ENCODE measurements at places on chromosomes 7 and 10. TPM values are rescaled to one million over a fixed set of nuclear protein-coding genes. Genes with fewer than 3 reads are reported as not detected.

SPDYE11 gene
- not detected for total RNA-seq

DNA sequence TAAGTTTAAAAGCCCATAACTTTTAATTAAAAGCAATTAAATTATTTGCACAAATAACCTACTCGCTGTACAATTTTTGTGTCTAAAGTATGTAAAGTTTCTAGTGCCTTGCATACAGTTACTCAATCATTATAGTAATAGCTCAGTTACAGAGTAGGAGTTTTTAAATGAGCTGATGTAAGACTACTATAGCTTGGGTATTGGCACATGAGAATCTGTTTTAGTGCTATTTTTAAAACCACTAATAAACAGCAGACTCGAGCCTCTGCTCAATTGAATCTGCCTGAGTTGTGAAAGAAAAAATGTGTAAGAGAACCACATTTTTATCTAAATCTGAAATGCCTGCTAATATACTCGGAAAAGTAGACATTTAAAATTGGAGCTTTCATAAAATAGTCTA, 31.1 kb downstream of the CTNNA3 start:
- H3K27me3 ChIP-seq = no peaks in the 10 kb centered on the region
- no peaks in the 10 kb centered on the region for H3K4me1 ChIP-seq
- no peak overlapping the region for H3K27ac ChIP-seq
- DNase-seq = no peak
- H3K4me3 ChIP-seq = no peak overlapping the region

GRCh38 chr7:155450970-155451801, 6.7 kb upstream of the EN2 start:
- no peak overlapping the region for H3K4me3 ChIP-seq
- H3K27me3 ChIP-seq = peaks cover 37% of the 10 kb centered on the region
- no peaks in the 10 kb centered on the region for H3K4me1 ChIP-seq
- no peak overlapping the region for H3K27ac ChIP-seq

DNA sequence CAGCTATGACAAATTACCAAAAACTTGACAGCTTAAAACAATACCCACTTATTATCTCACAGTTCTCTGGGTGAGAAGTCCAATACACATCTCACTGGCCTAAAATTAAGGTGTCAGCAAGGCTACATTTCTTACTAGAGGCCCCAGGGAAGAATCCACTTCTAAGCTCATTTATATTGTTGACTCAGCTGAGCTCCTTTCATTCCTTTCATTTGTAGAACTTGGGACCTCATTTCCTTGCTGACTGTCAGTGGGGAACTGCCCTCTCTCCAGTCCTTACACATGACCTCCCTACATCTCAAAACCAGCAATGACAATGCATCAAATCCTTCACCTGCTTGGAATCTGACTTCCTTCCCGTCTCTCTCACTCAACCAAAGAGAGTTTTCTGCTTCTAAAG, 240.3 kb downstream of the IPMK start:
- no peak overlapping the region for H3K4me3 ChIP-seq
- no peaks in the 10 kb centered on the region for H3K4me1 ChIP-seq
- DNase-seq = no peak
- H3K27me3 ChIP-seq = no peaks in the 10 kb centered on the region
- H3K36me3 ChIP-seq = no peaks in the 10 kb centered on the region
- no peak overlapping the region for H3K27ac ChIP-seq

DNA sequence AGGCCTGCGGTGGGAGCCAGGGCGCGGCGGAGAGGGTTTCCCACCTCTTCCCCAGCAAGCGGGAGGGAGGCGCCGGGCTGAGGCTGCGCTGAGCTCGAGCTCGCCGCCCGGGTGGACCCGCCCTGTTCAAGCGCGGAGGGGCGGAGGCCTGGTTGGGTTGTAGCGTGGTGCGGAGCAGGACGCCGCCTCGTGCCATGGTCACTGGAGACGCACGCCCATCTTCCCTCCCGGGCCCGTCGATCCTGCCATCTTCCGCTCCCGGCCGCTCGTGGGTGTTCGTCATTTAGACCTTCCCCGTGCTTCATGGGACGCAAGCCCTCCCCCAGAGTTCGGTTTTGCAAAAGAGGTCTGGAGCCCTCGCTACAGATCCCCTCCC, 9.3 kb upstream of the EN2 start:
- no peak overlapping the region for H3K4me3 ChIP-seq
- no peaks in the 10 kb centered on the region for H3K4me1 ChIP-seq
- H3K27me3 ChIP-seq = peaks cover 23% of the 10 kb centered on the region
- no peak for DNase-seq
- H3K27ac ChIP-seq = no peak overlapping the region

CLCN1 gene
- total RNA-seq = not detected

EPHA1 gene
- total RNA-seq = 2.8 TPM

DNA sequence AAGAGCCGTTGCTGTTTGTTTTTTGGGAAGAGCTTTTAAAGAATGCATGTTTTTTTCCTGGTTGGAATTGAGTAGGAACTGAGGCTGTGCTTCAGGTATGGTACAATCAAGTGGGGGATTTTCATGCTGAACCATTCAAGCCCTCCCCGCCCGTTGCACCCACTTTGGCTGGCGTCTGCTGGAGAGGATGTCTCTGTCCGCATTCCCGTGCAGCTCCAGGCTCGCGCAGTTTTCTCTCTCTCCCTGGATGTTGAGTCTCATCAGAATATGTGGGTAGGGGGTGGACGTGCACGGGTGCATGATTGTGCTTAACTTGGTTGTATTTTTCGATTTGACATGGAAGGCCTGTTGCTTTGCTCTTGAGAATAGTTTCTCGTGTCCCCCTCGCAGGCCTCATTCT, 31.6 kb downstream of the PFKFB3 start:
- no peaks in the 10 kb centered on the region for H3K27me3 ChIP-seq
- H3K27ac ChIP-seq = no peak overlapping the region
- DNase-seq = no peak
- no peaks in the 10 kb centered on the region for H3K4me1 ChIP-seq

GRCh38 chr10:63166742-63167258, 33.7 kb downstream of the NRBF2 start:
- DNase-seq = peak; percentile 36
- no peaks in the 10 kb centered on the region for H3K27me3 ChIP-seq
- no peaks in the 10 kb centered on the region for H3K4me1 ChIP-seq
- H3K27ac ChIP-seq = no peak overlapping the region
- H3K36me3 ChIP-seq = peaks cover 18% of the 10 kb centered on the region

ABLIM1 gene
- total RNA-seq = 45.8 TPM

GRCh38 chr10:29714096-29714874, 79.5 kb upstream of the SVIL start:
- H3K36me3 ChIP-seq = no peaks in the 10 kb centered on the region
- no peaks in the 10 kb centered on the region for H3K27me3 ChIP-seq
- H3K4me3 ChIP-seq = no peak overlapping the region
- H3K27ac ChIP-seq = no peak overlapping the region
- no peak for DNase-seq

DNA sequence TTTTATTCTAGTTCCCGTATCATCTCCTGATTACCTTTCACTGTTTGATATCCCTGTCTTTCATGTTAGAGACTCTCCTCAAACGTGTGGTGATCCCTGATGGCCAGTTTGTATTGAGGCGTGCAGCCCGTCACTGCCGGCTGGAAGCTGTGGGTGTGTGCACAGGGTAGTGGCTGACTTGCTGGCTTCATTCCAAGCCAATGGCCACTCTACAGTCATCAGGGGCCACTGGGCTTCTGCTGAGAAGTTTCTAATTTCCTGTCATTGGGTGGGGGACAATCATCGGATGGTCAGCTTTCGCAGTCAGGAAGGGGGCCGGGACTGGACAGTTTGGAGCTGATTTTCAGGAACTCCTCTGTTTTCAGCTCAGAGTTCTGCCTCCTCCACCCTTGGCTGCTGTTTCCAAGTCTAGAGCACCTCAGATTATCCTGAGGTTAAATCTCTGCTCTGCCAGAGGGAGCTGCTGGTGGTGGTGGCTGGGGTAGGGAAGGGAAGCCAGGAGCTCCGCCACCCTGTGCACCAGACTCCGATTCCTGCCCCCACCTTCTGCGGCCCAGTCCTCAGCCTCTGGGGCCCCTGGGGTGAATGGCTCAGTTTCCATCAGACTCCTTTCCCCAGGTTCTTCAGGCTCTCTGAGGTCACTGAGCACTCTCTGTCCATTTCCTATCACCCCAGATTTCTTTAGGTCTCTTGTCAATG, 34.9 kb downstream of the BAIAP2L1 start:
- H3K27ac ChIP-seq = no peak overlapping the region
- no peaks in the 10 kb centered on the region for H3K27me3 ChIP-seq
- H3K36me3 ChIP-seq = no peaks in the 10 kb centered on the region
- H3K4me3 ChIP-seq = no peak overlapping the region

GRCh38 chr10:119535305-119535704, 7.2 kb downstream of the RGS10 start:
- peaks cover 7% of the 10 kb centered on the region for H3K36me3 ChIP-seq
- H3K27ac ChIP-seq = no peak overlapping the region
- no peaks in the 10 kb centered on the region for H3K27me3 ChIP-seq
- peaks cover 84% of the 10 kb centered on the region for H3K4me1 ChIP-seq

DNA sequence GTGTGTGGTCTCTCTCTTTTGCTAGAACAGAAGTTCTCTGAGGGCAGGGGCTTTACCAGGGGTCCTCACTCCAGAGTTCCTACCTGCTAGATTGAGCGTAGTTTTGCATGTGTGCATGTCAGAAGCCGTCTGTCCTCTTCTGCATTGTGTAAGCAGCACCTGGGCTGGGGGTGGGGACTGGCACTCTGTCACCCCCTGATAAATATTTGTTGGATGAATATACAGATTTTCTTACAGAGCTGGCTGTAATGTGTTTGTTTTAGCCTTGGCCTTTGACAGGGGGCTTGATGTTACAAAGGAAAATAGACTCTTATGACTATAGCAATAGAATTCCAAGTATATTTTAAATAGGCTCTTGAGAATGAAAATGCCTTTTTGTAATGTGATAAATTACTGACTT, 46.6 kb downstream of the WDR37 start:
- H3K27me3 ChIP-seq = no peaks in the 10 kb centered on the region
- no peak for DNase-seq
- H3K27ac ChIP-seq = no peak overlapping the region
- H3K4me1 ChIP-seq = no peaks in the 10 kb centered on the region

- H3K4me1 ChIP-seq = no peaks in the 10 kb centered on the region
- no peaks in the 10 kb centered on the region for H3K36me3 ChIP-seq
- H3K27me3 ChIP-seq = no peaks in the 10 kb centered on the region
Observed at GRCh38 chr7:45626441-45627430, 52.6 kb downstream of the ADCY1 start.

LIPN gene
- total RNA-seq = not detected

Measured in CD8-positive, alpha-beta memory T cell (primary cell).